ENCODE measurements at places on chromosomes 12 and 14. TPM values are rescaled to one million over a fixed set of nuclear protein-coding genes. Genes with fewer than 3 reads are reported as not detected.
A peak's percentile ranks its signal among the peaks of the same experiment; 100 is the strongest.

The KCNC2 gene
- not detected for total RNA-seq

The HELB gene
- total RNA-seq = 21.8 TPM

The SIX4 gene
- total RNA-seq = 0.17 TPM

The KRT2 gene
- total RNA-seq = not detected

The DBX2 gene
- total RNA-seq = not detected

The TUNAR gene
- total RNA-seq = not detected

The WIF1 gene
- not detected for total RNA-seq

The CPNE8 gene
- total RNA-seq = 4.6 TPM

- DNase-seq = no peak
Measured at GRCh38 chr12:5985471-5985870, 40.4 kb upstream of the ANO2 start.

GRCh38 chr14:99809859-99810558 is 16.8 kb downstream of the EML1 start:
- DNase-seq = no peak

GRCh38 chr14:78700236-78700635 is 530.1 kb downstream of the NRXN3 start:
- DNase-seq = no peak

DNA sequence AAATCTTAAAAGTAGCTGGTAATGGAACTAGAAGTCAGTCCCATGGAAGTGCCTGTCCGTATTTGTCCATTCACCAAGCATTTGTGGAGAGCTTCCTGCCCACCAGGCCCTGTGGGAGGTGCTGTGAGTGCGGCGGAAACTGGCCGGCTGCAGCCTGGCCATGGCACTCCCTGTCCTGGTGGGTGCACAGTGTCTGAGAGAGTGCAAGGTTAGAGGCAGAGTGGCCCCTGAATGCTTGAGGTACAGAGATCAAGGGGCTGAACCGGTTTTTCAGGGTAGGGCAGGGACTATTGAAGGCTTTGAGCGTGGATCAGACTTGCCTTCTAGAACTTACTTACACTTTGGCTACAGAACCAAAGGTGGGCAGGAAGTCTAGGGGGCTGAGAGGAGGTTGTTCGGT is 92.9 kb downstream of the ESR2 start:
- no peak for DNase-seq

DNA sequence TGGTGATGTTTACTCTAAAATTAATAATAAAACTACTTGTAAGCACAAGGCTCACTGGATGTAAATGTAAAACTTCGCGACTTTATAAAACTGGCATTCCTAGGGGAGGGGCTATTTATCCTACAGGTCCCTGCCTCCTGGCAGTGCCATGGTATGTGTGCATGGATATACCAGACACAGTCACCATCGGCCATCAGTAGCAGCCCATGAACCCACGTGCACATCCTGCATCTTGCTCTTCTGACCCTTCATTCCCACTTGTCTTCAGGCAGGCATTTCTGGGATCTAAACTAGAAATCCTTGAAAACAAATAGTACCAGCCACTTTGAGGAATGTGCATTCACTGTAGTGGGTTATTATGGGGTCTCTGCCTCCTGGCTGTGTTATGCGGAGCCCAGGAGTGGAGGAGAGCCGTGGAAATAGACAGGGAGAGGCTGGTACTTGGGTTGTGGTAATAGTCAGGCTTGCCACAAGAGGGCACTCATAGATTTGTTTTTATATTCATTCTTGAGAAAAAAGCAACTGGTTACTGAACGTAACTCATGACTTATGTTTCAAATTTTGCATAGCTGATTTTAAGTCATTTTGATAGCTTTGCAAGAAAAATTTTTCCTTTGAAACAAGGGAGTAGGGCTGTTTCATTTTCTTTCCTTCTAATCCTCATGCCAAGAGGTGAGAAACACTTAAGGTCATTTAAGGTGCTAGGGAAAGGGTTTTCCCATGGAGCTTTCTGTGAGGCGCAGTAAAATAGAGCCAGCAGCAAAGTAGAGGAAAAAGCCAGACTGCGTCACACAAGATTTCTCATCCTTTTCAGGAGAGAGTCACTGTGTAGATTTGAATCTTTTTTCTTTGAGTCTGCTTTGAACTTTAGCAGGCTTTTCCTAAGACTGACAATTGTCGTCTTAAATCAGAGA is 17.4 kb upstream of the GALNT16 start:
- peak; percentile 62 for DNase-seq

DNA sequence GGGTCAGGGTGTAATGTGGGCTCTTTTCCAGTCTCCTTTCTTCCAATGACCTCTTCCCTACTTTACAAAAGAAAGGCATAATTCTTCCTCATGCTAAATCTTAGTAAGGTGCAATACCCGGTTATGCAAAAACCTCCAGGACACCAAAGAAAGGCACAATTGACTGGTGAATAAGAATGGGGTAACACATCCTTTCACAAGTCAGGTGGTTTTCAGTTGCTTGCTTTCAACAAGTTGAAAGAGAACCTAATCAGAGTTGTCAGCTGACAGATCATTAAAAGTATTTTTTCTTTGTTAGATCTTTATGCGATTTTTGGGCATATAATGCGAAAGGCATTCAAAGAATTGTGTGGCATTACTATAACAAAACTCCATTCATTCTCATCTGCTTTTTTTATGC is 1.3 kb upstream of the AEBP2 start:
- DNase-seq = no peak

GRCh38 chr14:101903111-101903561 is 61.2 kb upstream of the DYNC1H1 start:
- no peak for DNase-seq

- DNase-seq = no peak
Measured at GRCh38 chr12:108985750-108986149, 35.1 kb downstream of the SVOP start.

DNA sequence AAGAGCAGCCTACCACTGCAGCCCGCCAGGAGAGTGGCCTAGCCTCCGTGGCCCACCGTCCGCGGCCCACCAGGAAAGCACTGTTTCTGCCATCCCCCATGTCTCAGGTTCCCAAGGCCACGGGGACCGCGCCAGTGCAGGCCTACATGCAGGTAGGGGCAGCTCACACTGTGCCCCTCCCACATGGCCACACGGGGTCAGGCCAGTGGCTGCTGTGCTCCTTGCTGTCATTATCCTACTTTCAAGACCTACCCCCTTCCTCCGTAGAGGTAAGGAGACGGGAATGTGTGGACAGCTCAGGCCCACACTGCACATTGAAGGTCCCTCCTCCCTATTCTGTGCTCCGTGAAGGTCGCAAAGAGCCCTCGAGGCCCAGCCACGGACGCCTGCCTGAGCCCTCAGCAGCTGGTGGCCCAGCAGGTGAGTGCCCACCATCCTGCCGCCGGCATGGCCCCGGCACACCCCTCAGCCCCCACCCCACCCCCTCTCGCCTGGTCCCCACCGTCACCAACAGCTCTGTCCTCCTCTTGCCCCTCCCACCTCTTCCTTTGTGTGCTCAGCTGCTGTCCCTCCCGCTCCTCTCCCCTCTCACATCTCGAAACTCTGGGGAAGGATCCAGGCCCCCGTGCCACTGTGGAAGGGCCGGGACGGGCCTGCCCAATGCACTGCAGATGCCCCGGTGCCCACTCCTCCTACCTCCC is 10.0 kb downstream of the DDX51 start:
- DNase-seq = no peak

- peak; percentile 18 for DNase-seq
Measured at GRCh38 chr12:97283297-97283696, 179.3 kb upstream of the RMST start.

GRCh38 chr14:97960436-97960835 is 1163.3 kb downstream of the VRK1 start:
- no peak for DNase-seq

DNA sequence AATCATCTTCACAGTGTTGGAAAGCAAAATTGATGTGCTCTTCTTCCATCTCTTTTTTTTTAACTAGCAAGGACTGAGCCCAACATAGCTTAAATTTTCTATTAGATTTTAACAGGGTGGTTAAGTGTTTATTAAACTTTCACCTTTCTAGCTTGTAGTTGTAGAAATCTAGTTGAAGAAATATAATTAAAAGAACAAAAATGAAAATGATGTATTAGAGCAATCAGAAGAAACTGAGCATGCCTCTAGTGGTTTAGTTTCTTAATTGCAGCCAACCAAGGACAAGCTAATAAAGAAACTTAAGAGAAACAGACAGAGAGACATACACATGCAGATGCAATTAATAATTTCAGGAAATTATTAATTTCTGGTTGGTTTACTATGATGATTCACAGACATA is 673.0 kb upstream of the LMO3 start:
- DNase-seq = no peak

DNA sequence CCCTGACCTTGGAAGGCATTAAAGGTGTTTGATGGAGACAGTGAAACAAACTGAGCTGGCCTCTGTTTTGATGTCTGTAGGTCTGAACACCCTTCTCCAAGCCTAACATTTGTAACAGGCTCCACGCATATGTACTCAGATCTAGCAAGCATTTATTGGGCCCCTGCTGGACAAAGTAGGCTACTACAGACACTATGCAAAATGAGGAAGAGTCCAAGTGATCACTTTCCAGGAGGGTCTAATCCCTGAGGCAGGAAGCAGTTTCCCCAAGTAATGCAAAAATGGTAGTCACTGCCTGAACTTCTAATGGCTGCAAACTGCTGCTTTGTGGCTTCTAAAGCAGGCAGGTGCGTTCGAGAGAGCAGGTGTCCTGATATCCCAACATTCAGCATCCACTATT is 405.8 kb downstream of the MED13L start:
- DNase-seq = no peak

GRCh38 chr14:96895658-96896271 is 98.6 kb downstream of the VRK1 start:
- no peak for DNase-seq

GRCh38 chr12:24854908-24855307 is 94.0 kb downstream of the BCAT1 start:
- DNase-seq = no peak

DNA sequence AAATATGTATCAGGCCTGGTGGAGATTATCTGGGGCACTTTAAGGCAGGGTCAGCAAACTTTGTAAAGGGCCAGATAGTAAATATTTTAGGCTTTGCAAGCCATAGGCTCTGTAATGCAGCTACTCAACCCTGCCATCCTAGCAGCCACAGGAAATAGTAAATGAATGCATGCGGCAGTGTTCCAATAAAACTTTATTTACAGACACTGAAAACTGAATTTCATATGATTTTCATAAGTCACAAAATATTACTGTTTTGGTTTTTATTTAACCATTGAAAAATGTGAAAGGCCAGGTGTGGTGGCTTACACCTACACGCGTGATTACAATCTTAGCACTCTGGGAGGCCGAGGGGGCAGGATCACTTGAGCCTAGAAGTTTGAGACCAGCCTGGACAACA is 3.2 kb upstream of the CAMKK2 start:
- DNase-seq = no peak

GRCh38 chr12:67208281-67209067 is 60.7 kb upstream of the CAND1 start:
- DNase-seq = no peak

DNA sequence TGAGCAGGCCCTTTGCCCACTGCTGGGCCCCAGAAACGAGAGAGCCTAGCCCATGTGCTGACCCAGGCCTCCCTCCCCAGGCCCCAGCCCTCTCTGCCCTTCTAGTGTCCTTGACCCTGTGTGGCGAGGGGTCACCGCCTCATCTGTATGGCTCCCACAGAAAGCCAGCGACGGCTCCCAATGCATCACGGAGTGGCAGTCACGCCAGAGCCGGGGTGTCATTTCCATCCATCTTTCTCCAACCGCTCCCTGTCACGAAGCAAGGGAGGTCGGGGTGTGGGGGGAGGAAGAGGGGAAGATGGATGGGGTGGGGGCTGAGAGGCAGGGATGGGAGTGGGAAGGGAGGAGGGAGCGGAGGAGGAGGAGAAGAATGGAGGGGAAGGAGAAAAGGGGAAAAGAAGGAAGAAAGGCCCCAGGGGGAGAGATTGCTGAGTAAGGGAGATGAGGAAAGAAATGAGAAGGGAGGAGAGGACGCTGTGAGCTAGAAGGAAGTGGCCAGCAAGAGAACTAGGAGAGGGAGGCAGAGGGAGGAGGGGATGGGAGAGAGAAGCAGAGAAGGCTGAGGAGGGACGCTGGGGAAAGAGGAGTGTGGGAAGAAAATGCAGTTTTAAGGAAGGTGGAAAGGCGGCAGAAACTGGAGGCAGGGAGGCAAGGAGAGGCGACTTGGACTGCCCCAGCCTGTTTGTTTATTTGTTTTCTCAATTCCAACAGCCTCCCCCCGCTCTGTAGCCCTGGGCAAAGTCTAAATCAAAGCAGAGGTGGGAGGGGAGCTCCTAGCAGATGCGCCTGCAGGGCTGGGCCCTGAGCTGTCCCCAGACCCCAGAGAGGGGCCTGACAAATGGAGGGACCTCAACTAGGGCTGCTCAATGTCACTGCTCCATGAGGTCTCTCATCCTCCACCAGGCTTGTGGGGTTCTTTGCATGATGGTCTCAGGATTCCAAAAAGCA is 75.5 kb upstream of the LHX5 start:
- DNase-seq = no peak
